ENCODE measurements at places on chromosomes 3 and 15. TPM values are rescaled to one million over a fixed set of nuclear protein-coding genes. Genes with fewer than 3 reads are reported as not detected.

The ITPKA gene
- 0.23 TPM for total RNA-seq

The ZNF35 gene
- total RNA-seq, result 4.8 TPM

DNA sequence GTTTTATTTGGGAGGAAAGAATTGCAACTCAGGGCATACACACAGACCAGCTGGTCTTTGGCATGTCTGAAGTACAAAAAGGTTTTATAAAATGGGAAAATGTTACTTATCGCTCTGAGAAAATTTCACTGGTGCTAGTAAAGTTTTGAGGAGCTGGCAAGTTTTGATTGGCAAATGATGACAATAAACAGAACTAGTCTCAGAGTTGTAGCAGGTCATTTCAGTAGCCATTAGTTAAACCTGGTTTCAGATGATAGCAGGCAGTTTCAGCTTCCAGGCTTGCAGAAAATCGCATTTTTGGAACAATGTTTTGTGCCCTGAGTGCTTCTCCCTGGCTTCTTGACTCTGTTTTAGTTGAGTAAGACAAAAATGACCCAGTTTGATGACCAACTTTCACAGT lies 10.7 kb downstream of the B2M start:
- DNase-seq, result no peak

The SLC28A2 gene
- not detected for total RNA-seq

The ABHD10 gene
- total RNA-seq, result 10.3 TPM

GRCh38 chr3:66507423-66508260 lies 6.8 kb upstream of the LRIG1 start:
- DNase-seq, result no peak

- no peak for DNase-seq
These were observed 437.3 kb downstream of the TBL1XR1 start for GRCh38 chr3:176759815-176760506.

GRCh38 chr3:23668430-23668904 lies 137.3 kb upstream of the UBE2E1 start:
- no peak for DNase-seq

DNA sequence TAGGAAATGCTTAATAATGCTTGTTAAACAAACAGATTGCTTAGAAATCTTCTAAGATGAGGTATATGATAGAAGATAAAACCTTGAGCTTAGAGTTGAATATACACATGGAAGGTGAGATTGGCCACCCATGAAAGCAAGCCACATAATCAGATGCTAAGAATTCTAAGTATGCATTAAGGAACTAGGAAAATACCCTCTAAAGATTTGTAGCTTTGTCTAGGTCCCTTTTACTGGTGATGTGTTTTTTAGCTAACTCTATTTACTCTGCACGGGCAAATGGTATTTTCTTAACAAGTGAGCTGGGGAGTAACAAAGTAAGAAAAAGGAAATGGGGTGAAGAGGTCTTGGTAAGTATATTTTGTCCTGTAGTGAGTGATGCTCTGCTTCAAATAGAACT lies 310.3 kb downstream of the OXSM start:
- no peak for DNase-seq

DNA sequence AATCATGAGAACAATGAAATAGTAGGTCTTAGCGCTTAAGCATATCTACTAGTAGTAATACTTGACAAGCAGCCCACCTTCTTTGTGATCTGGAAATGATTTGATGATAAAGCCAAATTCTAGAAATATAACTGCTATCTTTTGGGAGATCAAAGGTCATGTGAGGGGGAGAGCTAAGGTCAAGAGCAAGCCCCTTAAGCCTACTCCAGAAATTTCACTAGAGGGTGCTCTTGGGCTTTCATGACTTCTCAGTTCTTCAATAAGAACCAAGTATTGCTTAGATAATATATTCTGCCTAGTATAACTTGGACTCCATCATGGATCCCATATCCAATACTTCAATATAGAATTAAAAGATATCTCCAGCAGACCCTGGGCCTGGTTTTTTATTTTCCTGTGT lies 319.6 kb downstream of the ZBTB20 start:
- no peak for DNase-seq

- no peak for DNase-seq
These were observed 123.2 kb upstream of the CGNL1 start for GRCh38 chr15:57253082-57253481.

The KIF7 gene
- 1.1 TPM for total RNA-seq

Measured in psoas muscle (tissue), 8 donors.